BE2C (cell line): ENCODE measurements at places on chromosomes 2 and 18.

DNA sequence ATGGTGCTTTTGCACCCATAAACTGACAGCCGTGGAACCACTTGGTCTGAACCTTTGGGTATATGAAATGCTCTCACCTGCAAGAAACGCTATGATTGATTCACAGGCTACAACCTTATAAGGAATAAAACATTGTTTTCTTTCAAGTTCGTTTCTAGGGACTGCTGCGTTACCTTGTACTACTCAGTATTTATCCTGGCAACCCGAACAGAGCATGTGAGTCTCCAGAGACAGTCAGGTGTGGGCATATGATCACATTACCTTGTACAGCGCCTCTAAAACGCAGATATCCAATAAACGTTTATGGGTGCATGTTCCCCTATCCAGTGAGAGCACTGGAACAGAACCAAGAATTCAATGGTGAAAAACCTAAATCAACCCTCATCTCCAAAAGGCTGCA, 1.7 kb downstream of the CCBE1 start:
- DNase-seq = no peak

GRCh38 chr2:71468279-71469015, 15.1 kb downstream of the DYSF start:
- no peak for DNase-seq

DNA sequence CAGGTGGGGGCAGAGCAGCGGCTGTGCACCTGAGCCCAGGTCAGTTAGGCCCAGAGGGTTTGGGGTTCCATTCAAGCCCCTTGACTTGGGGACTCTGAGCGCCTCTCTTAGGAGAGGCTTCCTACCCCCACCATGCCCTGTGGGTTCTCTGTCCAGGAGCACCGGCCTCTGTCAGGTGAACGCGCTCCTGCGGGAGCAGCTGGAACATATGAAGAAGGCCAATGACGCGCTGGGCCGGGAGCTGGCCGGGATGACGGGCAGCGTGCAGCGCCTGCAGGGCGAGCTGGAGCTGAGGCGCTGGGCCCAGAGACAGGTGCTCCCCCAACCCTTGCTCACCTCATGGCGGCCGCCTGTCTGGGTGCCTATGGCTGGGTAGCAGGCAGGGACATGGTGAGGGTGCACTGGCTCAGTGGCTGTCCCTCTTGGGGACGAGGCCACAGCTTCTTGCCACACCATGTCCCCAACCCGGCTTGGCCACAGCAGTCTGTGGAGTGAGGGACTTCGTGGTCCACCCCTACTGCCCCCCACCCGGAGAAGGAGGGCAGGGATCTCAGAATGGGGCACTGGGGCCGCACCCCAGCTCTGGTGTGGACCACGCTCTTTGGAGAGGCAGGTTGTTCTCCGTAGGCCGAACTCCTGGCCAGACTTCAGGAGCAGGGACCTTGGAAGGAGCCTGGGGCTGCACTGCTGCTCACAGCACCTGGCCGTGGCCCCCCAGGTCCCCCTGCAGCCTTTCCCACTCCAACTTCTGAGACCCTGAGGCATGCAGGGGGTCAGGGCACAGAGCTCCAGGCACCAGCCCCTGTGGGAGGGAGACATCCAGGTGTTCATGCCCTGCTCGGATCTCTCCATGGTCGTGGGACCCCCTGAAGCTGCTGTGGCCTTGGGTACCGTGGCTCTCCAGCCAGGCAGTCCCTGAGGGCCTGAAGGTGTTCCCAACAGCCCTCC, 19.7 kb downstream of the CROCC2 start:
- peak; percentile 11 for DNase-seq

DNA sequence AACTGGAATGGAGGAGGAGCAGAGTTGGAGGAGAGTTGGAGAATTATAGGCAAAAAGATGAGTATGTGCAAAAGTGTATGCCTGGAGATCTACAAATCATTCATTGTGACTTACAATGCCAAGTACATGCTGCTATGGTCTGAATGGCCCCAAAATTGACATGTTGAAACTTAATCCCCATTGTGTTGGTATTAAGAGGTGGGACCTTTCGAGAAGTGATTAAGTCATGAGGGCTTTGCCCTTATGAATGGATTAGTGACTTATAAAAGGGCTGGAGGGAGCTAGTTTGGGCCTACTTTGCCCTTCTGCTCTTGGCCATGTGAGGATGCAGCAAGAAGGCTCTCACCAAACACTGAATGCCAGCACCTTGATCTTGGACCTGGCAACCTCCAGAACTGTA, 6.3 kb upstream of the RBMS1 start:
- no peak for DNase-seq

- DNase-seq = no peak
These were observed 34.4 kb downstream of the CYP27C1 start for GRCh38 chr2:127185705-127186104.

- DNase-seq = no peak
These were observed 12.2 kb downstream of the BAZ2B start for GRCh38 chr2:159604159-159604558.
